Activated CD4-positive, alpha-beta memory T cell treated with anti-CD3 and anti-CD28 coated beads, Interleukin-2, amount 10 ng/mL, durations not matched to agents 7 days and 5 days (primary cell): ENCODE measurements at places on chromosomes 2 and 18. TPM values are rescaled to one million over a fixed set of nuclear protein-coding genes. Genes with fewer than 3 reads are reported as not detected.

- peak; percentile 87 for DNase-seq
These were observed 7.9 kb downstream of the ARL4C start for GRCh38 chr2:234488913-234489451.

DNA sequence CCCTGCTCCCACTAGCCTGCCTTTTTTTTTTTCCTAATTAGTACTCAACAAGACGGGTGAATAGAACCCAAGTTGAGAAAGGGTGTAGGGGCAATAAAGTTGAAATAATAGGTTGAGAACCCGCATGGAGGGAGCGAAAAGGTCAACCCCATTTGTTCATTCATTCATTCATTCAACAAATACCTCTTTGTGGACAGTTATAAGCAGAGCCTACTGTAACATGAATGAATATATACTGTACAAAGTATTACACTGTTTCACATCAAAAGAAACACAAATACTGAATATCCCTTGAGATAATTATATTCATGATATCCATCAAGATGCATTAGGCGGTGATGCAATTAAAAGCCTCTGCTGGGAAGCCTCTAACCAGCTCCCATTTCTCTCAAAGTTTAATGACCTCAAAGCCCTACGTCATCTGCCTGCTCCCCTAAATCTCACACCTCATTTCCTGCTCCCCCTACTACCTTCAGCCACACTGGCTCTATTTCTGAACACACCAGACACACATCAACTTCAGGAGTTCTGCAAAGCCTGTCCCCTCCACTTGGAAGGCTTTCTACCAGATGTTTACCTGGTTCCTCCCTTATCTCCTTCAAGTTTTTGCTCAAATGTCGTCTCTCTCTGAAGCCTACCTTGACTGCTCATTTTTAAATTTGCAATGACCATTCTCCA is 1.4 kb upstream of the NBAS start:
- DNase-seq: no peak

The PSMA8 gene
- 0.83 TPM for total RNA-seq

DNA sequence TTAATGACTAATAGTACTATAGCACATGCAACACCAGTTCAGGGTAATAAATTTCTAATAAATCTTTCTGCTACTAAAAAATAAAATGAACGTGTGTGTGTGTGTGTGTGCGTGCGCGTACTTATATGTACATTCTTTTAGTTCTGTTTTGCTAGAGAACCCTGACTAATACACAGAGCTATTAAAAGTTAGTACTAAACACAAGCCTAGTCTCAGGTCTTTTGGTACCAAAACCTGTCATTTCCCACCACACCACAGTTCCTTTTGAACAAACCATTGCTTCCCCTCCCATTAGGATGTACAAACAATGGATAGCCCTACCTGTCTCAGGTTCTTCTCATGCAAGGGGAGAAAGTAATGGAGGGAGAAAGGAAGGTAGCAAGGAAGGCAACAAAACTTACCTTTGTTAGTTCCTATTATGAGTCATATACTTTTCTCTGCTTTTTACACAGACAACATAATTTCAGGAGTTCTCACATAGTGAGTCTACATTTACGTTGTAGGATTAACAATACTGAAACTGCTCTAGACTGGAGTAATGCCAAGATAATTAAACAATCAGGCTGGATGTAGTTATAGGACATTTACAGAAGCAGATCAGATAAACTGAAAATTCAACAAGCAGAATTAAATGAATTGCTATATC is 427.2 kb downstream of the KCNJ3 start:
- DNase-seq: no peak

The THOC1 gene
- total RNA-seq: 42.2 TPM

The MEMO1 gene
- total RNA-seq: 40.7 TPM

DNA sequence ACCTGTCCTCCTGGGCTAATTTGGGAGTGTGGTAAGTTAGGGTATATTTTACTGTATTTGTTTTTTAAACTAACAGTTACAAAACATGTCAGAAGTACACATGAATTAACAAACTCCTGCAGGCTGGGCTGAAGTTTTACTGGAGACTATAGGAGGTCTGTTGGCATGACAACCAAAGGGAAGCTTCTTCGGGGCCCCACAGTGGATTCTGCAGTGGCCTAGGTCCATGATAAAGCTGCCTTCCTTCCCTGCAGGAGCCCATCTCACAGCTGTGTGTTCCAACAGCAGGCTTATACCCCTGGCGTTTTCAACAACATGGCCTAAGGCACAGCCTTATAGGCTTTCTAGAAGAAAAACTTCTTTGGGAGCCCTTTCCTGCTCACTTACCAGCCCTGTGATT is 128.0 kb upstream of the SETBP1 start:
- no peak for DNase-seq

DNA sequence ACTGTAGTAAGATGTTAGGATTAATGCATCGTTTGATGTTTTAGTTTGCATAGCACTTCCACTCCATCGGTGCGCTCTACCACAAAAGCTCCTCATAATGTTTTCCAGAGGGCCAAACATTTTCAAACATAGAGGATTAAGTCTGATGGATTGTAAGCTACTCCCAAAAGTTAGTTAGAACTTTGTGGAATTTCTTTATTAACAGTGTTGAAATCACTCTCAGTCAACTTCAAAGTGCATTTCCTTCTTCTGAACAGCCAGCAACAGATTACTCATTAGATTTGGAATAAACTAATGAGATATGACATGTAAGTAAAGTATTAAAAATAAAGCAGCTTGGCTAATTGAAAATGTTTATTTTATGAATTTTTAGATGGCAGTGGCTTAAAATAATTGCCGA is 30.1 kb upstream of the CTAGE1 start:
- no peak for DNase-seq

GRCh38 chr2:191703079-191703725 is 25.3 kb downstream of the NABP1 start:
- DNase-seq: no peak
